Stimulated activated CD4-positive, alpha-beta T cell treated with anti-CD3 and anti-CD28 coated beads, Interleukin-1b, Interleukin-23, amount 100 ng/mL, for 1 hour (primary cell): ENCODE measurements at places on chromosomes 11 and 22.

DNA sequence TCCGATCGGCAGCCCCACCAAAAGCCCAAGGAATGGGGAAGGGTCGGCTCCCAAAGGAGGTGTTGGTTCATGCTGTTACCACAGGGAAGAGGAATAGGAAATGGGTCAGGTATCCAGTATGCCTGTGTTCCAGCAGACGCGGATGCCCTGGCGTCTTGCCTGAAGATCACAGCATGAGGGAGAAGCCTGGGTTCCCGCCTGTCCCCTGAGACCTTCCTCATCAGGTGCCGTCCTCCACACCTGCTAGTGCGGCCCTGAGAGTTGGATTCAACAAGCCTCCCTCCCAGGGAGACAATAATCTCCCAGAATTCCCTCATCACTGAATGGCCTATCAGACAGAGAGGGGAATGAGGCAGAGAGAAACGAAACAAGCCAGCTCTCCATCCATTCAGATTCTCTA is 92.2 kb downstream of the SPATA19 start:
- DNase-seq, result no peak

GRCh38 chr11:3123761-3124733 is 41.1 kb downstream of the OSBPL5 start:
- no peak for DNase-seq

DNA sequence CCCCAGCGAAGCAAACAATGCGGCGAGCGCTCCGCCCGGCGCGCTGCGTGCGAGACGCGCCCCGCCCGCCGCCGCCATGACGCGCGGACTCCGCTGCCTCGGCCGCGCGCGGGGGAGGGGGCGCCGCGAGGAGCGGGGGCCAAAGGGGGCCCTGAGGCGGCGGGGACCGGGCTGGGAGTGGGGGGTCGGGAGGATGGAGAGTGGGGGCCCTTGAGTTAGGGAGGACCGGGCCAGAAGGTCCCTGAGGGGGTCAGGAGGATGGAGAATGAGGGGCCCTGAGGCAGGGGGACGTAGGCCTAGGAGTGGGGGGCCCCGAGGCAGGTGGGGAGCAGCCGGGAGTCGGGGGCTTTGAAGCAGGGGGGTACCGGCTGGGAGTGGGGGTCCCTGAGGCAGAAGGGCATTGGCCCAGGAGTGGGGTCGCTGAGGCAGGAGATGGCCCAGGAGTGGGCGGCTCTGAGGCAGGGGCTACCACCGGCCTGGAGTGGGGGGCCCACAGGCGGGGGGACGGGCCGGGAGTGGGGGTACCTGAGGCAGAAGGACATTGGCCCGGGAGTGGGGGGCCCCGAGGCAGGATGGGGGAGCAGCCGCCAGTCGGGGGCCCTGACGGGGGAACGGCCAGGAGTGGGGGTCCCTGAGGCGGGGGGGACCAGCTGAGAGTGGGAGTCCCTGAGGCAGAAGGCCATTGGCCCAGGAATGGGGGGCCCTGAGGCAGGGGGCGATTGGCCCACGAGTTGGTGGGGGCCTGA is at the start of gene BRD1:
Gene BRD1, minus strand, starts transcription at position 21 of the 746 bp plus-strand sequence. CDS start 3,556 bp downstream, outside the sequence.
- DNase-seq, result no peak

- no peak for DNase-seq
Measured at GRCh38 chr11:65016705-65017104, 2.7 kb downstream of the ARL2 start.

GRCh38 chr11:118889797-118890196 is 6.1 kb downstream of the CXCR5 start:
- DNase-seq, result no peak

GRCh38 chr22:43562843-43563242 is 151.0 kb downstream of the MPPED1 start:
- no peak for DNase-seq

DNA sequence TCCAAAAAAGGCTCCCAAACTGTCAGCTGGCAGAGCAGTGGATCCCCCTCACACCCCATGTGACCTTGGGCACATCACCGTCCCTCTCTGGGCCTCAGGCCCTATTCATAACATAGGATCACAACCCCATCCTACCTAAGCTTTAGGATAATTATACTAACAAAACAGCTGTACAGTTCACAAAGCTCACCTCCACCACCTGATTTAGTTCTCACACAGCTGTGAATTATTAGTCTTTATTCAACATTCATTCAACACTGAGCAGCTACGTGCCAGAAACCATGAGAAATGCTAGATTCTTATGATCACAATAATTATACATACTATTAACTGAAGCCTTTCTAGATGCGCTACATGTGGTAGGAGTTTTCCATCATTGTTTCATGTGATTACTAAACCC is 9.5 kb downstream of the WNT11 start:
- no peak for DNase-seq

GRCh38 chr11:129973068-129973467 is 29.6 kb downstream of the PRDM10 start:
- DNase-seq, result no peak

GRCh38 chr22:20530368-20531153 is 23.2 kb downstream of the MED15 start:
- DNase-seq, result no peak

GRCh38 chr11:74100735-74101134 is 70.1 kb downstream of the C2CD3 start:
- no peak for DNase-seq

DNA sequence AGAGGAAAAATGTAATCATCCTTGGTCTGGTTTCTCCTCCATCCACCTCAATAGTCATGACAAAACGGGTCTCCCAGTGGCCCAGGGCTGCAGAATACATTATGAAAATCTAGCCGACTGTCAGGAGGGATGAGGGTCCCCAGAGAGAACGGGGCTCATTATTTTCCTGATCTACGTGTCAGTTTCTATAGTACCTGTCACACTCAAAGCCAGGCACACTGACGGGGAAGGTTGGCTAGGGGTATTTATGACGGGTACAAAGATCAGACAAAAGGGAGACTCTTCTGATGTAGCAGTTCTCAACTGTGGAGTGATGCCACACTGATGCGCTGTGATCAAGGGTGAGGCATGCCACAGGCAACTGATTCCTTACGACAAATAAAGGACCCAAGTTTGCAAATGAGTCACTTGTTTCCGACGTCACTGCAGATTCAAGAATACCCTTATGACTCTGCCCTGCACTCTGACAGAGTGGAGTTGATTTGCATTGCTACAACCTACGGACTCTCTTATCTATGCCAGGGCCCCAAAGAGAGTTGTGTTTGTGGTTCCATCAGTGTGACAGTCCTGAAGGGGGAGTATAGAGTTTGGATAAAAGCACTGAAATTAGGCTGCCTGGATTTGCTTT is 188.2 kb upstream of the TBCEL start:
- no peak for DNase-seq

GRCh38 chr11:123047266-123047946 is 14.5 kb downstream of the HSPA8 start:
- no peak for DNase-seq

DNA sequence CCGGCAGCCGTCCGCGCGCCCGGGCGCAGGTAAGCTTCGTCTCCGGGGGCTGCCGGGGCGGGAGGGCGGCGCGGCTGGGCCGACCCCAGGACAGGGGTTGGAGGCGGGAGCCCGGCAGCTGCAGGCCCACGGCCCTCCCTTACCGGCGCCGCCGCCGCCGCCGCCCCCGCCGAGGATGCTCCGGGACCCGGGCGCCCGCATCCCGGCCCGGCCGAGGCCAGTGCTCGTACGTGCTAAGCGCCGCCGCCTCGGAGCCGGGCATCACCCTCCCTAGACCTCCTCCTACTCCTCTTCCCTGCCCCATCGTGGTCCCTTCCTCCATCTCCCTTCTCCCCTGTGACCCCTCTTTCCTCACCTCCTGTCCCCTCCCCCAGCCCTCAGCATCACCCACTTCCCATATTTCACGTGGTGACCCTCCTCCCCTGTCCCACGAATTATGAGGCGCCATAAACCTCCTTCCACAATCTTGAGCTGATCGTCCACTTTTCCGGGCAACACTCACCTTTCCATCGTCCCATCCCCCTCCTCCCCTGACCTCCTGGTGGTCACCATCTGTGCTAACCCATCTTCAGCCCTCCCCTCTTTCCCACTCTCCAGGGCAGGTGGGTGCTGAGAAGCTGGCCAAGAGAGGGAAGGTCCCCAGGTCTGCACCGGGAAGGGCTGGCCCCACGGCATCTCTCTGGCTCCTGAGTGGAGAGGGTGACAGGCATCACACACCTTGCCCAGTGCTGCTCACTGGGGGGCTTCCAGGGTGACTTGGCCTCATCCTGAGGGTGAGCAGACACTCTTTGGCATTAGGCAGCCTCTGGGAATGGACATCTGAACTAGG is 612 bp downstream of the ASPHD2 start:
- no peak for DNase-seq

DNA sequence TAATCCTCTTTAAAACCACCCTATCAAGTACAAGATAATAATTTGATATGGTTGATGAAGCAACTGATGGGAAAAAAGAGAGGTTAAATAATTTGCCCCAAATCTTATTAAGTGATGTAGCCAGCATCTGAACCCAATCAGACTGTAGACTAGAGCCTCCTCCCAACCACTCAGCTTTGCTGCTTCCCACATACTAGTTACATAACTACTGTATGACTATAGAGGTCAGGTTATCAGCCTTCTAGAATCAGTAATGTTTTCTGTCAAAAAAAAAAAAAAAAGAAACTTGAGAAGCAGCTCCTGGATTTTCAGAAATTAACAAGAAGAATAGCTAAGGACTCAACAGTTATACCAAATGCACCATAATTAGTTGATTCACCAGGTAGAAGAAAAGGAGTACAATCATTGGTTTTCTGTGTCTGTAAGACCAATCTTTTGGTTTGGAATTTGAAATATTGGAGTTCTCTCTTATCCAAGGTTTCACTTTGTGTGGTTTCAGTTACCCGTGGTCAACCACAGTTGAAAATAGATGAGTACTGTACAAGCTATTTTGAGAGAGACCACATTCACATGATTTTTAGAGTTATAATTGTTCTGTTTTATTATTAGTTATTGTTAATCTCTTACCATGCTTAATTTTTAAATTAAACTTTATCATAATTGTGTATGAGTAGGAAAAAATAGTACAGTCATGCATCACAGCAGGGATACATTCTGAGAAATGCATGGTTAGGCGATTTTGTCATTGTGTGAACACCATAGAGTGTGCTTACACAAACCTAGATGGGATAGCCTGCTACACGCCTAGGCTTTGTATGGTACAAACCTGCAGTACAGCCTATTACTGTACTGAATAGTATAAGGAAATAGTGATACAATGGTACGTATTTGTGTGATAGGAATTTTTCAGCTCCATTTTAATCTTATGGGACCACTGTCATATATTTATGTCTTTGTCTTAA is 72.2 kb downstream of the PDHX start:
- DNase-seq, result no peak

- no peak for DNase-seq
Measured at GRCh38 chr11:1473786-1474185, 12.8 kb downstream of the MOB2 start.

DNA sequence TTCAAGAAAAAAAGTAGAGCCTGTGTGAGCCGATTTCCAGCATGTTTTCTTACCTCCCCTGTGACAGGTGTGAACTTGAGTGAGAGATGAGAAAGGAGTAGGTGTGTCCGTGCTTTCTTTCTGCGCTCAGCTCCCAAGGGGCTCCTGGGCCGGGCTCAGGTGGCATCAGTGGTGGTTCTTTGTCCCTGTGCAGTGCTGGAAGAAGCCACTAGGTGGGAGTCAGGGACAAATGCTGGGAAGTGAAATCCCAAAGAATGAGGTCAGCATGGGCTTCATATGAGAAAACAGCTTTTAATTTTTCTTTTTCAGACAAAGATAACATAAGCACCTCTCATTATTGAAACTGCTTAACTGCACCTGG is 57.8 kb downstream of the PPFIBP2 start:
- DNase-seq, result no peak

DNA sequence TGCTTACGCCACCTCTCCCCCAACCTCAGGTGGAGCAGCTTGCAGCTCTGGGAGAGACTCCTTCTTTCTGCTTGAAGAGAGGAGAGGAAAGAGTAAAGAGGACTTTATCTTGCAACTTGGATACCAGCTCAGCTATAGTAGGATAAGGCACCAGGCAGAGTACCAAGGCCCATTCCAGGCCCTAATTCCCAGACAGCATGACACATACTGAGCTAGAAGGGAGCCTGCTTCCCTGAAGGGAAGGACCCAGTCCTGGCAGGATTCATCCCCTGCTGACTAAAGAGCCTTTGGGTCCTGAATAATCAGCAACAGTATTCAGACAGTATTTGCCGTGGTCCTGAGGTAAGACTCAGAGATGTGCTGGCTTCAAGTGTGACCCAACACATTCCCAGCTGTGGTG is 41.4 kb downstream of the PPME1 start:
- DNase-seq, result no peak

- DNase-seq, result no peak
Measured at GRCh38 chr11:117607449-117607848, 189.6 kb downstream of the DSCAML1 start.

GRCh38 chr22:39250131-39250530 is 5.3 kb upstream of the PDGFB start:
- DNase-seq, result no peak

GRCh38 chr11:2168286-2169004 is 3.2 kb downstream of the TH start:
- no peak for DNase-seq

- no peak for DNase-seq
Measured at GRCh38 chr22:49789289-49790141, 38.2 kb downstream of the BRD1 start.

GRCh38 chr22:16819249-16819648 is 6.0 kb downstream of the XKR3 start:
- no peak for DNase-seq

DNA sequence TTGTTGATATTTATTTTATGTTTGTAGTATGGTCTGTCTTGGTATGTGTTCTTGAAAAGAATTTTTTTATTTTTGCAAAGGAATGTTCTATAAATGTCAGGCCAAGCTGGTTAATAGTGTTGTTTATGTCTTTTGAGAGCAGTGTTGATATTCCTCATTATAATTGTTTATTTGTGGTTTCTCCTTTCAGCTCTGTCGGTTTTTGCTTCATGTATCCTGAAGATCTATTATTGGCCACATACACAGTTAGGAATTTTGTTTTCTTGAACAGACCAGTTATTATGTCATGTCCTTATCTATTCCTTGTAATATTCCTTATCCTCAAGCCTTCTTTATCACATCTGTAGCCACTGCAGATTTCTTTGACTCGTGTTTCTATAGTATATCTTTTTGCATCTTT is 56.5 kb downstream of the PDHX start:
- DNase-seq, result no peak
